Kidney tubule cell (primary cell): ENCODE measurements at places on chromosomes 5 and 9.

GRCh38 chr5:160271396-160271795 is 41.0 kb downstream of the CCNJL start:
- DNase-seq, result peak; percentile 34

DNA sequence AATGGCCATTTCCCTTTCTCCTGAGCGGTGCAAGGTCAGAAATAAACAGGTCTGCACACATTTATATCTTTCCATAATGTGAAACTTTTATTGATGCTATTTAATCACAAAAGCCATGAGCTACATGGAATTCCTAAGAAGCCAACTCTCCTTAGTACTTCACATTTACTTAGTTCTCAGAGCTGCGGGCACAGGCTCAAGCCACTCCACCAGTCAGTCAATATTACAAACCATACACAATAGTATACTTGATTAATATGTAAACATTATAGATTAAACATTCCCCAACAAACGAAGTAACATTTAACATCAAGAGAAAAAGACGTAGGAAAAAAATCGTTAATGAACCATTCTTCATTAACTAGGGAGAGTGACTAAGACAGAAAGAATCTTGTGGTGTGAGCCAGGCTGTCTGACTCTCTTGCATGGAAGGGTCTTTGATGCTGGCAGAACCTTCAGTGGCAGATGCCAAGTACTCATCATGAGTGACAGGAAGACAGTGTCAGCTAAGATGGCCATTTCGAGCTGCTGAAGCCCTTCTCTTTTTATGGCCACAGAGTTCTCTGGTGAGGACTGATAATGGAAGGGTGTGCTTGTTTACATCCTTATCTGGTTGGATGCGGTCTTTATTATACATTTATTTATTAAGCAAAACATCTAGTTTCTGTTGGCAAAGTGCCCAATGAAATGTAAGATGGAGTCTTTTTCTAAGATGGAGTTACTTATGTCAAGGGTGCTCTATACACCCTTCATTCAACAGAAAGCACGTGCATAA is 115.5 kb upstream of the TUT7 start:
- peak; percentile 79 for DNase-seq

- no peak for DNase-seq
Measured at GRCh38 chr5:84113246-84114105, 271.2 kb downstream of the EDIL3 start.

- no peak for DNase-seq
Measured at GRCh38 chr9:18799428-18799827, 233.6 kb downstream of the SAXO1 start.

GRCh38 chr9:113532809-113533190 is 69.3 kb downstream of the RGS3 start:
- no peak for DNase-seq

GRCh38 chr5:168413596-168413995 is 72.7 kb upstream of the RARS1 start:
- no peak for DNase-seq

DNA sequence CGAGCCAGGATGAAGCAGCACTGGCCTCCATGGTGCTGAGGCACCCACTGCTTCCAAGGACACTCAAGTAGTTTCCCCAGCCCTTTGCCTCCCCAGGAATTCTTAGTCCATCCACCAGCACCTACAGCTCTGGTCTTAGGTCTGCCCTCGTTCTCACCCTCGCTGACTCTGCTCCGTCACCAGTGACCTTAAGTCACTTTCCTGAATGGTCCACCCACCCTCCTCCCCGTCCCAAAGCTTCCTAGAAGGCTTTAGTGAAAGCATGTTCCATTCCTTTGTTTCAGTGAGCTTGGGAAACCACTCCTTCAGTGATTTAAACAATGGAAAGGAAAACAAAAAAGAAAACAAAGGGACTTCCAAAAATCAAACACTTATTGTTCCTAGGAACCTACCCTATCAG is 54.6 kb upstream of the MAP3K1 start:
- DNase-seq, result no peak

- no peak for DNase-seq
Measured at GRCh38 chr9:73640971-73641370, 489.3 kb downstream of the ANXA1 start.

DNA sequence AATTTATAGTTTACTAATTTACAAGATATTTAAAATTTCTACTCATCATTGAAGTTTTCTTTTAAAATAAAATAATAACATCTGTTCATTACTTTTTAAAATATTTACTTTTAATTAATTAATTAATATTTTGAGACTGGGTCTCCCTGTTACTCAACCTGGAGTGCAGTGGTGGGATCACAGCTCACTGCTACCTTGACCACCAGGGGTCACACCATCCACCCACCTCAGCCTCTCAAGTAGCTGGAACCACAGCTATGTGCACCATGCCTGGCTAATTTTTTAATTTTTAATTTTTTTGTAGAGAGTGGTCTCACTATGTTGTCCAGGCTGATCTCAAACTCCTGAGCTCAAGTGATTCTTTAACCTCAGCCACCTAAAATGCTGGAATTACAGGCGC is 1013.6 kb downstream of the CDH9 start:
- no peak for DNase-seq

- no peak for DNase-seq
Measured at GRCh38 chr5:173281910-173282309, 46.3 kb downstream of the STC2 start.

- DNase-seq, result no peak
Measured at GRCh38 chr5:39486790-39487189, 62.0 kb upstream of the DAB2 start.

- DNase-seq, result no peak
Measured at GRCh38 chr5:180160789-180161188, 48.2 kb downstream of the RASGEF1C start.

DNA sequence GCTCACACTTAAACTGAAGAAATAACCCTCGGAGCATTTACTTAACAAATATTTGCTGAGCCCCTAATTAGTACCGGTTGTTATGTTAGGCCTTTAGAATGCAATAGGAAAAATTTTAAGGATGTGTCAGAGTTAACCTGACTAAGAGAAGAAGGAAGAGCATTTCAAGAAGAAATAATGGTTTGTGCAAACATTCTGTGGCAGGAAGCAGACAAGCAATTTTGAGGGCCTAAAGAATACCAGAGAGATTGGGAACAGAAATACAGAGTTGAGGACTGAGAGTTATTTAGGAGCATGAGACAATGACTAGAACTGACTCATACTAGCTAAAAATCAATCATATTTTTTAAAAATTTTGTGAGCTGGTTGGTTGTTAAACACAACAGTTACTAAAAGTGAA is 218.8 kb downstream of the PRR16 start:
- DNase-seq, result no peak

DNA sequence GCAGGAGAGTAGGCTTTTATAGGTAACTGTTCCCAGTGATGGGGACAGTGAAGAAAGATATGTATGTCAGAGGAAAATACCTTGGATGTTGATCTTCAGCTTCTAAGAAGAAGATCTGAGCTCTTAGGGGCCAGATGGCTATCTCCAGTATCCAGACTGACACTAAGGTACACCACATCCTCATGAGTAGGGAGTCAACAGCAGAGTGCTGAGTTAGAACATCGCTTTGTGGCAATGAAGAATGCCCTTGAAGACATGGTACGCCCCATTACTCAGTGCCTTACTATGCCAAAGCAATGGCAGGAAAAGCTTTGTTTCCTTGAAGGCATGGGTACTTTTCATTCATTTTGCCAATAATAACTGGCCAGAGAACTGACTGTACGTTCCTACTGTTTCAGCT is 263.7 kb downstream of the CEMIP2 start:
- DNase-seq, result peak; percentile 82
